ENCODE measurements at places on chromosomes 6 and 20.

DNA sequence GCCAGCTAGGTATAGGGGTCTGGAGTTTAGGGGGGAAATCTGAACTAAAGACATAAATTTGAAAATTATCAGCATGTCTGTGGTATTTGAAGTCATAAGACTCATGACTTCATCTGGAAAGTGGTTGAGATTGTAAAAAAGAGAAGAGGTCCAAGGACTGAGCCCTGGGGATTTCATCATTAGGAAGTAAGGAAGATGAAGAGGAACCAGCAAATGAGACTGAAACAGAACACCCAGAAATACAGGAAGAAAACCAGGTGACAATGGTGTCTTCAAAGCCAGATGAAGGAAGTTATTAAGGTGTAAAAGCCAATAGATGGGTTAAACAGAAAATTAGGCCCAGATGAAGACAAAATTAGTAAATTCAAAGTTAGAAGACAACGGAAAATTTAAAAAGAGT lies 49.1 kb upstream of the UBR2 start:
- no peak for DNase-seq

DNA sequence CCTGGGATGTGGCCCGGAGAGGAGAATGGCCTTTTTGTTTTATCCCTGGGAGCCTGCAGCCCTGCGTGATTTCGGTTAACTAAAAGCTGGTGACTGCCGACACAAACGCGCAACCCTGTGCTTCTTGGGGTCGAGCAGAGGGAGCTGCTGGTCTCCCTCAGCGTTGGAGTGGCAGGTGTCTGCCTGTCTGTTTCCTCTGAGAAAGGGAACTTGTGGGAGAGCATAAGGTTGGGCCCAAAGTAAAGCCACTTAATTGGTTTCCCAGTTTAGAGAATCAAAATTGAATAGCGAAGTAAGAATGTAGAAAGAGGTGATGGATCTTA lies 500 bp downstream of the LTV1 start:
- DNase-seq, result no peak

DNA sequence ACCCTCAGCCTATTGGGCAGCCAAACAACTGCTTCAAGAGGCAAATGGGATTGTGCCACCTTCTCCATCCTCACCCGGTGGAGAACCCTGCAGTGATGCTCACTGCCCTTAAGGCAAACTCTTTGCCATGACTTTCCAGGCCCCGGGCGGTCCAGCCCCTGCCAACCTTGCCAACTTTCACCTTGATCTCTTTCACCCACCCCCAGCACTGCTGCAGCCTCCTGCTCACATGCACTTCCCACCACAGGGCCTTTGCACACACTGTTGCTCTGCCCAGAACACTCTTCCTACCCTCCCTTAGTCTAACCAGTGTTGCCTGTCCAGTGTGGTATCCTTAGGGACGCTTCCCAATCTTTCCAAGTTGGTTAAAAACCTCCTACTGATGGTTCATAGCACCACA lies 221.1 kb downstream of the EYA2 start:
- no peak for DNase-seq

- no peak for DNase-seq
Measured at GRCh38 chr20:3712279-3712873, at the start of gene SIGLEC1. SIGLEC1 (minus strand) TSS chr20:3712600; CDS start chr20:3707128, 5,472 bp downstream.

DNA sequence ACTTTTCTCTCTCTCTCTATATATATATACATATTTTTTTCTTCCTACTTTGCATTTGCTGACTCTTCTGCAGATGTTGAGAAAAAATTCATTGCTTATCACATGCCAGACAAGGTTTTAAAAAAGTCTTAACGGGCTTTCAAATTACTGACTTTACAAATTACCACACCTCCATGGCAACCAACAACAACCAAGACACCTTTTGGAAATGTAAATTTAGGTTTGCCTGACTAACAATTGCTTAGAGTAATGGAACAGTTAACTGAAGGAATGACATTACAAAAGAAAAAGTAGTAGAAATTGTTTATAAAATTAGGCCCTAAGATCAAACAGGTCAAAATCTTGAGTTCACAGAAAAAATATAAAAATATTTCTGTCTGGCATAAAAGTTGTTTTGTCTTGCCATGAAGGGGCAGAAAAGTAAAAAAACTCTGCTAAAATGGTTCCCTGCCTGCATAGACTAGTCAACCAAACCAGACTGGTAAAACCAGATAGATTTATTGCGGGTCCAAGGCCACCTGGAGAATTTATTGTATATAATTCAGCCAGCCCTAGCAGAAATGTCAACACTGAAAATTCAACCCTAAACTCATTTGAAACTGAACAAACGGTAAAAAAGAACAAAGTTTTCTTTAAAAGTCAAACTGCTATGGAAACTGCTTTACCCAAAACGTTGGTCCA lies 92.8 kb upstream of the FRMD1 start:
- no peak for DNase-seq

GRCh38 chr20:31859266-31859997 lies 10.9 kb downstream of the DUSP15 start:
- DNase-seq, result no peak

DNA sequence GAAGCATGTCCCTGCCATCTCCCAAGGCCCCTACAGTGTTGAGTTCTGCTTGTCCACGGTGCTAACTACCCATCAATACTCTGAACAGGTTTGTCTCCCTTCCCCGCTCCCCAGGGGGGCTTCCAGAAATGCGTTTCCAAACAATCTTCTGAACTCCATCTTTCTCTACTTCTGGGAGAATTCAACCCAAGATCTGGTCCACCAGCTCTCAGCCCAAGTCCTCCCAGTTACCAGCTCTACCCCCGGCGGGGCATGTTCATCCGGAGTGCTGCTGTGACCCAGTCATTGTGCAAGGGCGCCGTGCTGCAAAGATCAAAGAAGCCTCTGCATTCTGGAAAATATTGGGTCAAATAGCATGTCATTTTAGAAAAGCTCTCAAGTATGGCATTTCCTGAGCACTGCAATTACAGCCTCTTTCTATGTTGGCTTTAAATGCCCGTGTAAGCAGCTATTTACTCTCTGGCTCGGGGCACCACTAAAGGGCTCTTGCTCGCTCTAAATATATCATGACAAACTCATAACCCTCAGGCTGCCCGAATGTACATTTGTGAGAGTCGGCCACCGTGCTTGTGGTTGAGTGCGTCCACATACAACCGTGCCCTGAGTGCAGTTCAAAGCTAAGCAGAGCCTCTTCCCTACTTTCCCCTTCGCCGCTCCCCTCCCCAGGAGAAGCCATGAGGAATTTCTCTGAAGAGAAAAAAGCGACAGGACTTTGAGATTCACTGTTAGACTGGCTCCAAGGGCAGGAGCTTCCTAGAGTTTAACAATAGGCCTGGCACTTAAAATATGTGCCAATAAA lies 71.6 kb downstream of the BANF2 start:
- DNase-seq, result no peak

- DNase-seq, result no peak
Measured at GRCh38 chr6:136371959-136372358, 82.3 kb upstream of the BCLAF1 start.

DNA sequence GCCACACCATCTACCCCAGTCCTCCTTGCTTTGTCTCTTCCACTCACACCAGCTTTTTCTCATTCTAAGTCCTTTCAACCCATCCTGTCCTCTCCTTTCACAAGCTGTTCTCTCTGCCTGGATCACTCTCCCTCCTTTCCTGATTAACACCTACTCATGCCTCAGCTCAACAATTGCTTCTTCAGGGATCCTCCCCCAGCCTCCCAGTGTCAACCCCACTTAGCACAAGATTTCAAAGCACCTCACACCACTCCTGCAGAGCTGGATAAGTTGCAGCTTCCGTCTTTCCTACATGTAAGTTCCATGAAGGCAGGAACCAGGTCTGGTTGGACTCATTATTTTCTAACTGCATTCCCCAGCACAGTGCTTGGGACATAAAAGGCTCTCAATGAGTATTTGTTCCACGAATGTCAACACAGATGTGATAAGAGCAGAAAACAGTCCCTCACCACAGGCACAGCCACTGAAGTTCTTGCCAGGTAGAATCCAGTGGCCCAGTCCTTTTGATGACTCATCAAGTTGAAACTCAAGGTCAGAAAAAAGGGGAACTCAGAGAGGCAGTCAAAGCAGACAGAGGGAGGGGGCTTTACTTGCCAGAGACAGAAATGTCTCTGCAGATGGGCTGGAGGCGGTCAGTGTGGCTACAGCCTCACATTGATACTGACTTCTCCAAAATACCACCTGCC lies 193.4 kb upstream of the PRDM1 start:
- DNase-seq, result no peak

DNA sequence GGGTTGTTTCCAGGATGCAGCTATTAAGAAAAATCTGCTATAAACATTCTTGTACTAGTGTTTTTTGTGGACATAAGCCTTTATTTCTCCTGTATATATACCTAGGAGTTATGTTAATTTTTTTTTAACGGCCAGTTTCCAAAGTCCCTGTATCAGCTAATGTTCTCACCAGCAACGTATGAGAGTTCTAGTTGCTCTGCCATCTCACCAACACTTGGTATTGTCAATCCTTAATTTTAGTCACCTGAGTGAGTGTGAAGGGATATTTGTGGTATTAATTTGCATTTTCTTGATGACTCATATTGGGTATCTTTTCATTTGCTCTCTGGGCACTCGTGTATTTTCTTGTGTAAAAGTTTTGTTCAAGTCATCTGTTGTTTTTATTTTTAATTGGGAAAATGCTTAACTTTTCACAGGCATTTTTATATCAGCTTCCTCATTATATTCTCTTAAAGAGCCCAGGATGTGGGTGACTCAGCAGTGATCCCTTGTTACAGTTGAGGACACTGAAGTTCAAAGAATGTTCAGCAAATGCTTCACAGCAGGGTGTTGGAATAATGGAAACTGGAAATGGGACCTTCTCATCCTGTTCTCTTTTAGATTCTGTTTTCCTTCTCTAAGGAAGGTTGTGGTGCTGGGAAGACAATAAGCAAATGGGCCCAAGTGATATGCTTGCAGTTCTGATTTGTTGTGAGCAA lies 211.7 kb upstream of the PRND start:
- DNase-seq, result no peak

DNA sequence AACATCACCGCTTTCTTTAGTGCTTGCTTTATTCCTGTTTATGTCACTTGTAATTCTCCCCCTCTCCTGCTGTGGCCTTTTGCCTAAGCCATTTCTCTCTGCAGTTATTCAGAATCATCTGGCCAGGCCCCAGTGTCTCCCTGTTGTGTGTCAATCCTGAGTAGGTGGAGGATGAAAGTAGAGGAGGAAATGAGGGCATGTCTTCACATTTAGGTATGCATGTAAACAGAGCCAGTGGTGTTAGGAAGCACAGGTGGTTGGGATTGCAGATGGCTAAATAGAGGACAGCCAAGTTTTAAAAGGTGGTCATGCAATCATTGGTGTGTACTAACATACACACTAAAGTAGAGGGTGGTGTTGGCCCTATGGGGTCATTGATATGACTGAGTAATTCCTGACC lies 5.2 kb downstream of the PRSS35 start:
- DNase-seq, result no peak

GRCh38 chr6:455006-455585 lies 63.5 kb downstream of the IRF4 start:
- no peak for DNase-seq

- no peak for DNase-seq
Measured at GRCh38 chr20:57663241-57663640, 43.0 kb upstream of the ZBP1 start.

All from GM03348 (cell line).